Stimulated activated CD4-positive, alpha-beta T cell treated with anti-CD3 and anti-CD28 coated beads, Interleukin-1b, Interleukin-23, amount 100 ng/mL, for 4 hours (primary cell): ENCODE measurements at places on chromosomes 3 and 15.

GRCh38 chr15:44096596-44096995, 98.5 kb downstream of the FRMD5 start:
- DNase-seq, result no peak

- no peak for DNase-seq
Measured at GRCh38 chr15:78997981-78998499, 53.2 kb upstream of the CTSH start.

DNA sequence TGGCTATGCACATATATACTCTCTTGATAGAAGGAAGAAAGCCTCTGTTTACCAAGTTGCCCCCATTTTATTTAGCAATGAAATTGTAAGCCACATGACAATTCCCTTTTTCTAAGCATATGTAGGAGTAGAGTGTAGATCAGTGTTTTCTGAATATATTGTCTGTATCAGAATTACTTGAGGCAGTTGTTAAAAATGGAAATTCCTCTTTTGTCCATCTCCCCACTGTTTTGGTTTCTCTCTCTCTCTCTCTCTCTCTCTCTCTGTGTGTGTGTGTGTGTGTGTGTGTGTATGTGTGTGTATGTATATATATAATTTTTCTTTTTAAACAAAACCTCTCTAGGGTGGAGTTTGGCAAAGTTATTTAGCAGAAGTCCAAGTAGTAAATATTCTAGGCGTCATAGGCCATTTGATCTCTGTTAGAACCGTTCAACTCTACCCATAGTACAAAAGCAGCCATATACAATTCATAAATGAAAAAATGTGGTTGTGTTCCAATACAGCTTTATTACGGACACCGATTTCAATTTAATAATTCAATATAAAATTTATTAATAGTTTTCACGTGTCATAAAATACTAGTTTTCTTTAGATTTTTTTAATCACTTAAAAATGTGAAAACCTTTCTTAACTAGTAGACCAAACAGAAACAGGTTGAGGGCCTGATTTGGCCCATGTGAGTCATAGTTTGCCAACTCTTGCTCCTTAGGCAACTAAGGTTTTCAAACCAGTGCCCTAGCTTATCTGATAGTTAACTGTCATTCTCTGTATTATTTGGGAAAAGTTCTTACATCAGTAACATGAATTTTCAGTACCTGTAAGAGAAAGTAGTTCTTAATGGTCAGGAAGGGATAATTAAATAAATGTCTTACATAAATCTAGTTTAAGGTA, 39.8 kb downstream of the UBE2E1 start:
- no peak for DNase-seq

DNA sequence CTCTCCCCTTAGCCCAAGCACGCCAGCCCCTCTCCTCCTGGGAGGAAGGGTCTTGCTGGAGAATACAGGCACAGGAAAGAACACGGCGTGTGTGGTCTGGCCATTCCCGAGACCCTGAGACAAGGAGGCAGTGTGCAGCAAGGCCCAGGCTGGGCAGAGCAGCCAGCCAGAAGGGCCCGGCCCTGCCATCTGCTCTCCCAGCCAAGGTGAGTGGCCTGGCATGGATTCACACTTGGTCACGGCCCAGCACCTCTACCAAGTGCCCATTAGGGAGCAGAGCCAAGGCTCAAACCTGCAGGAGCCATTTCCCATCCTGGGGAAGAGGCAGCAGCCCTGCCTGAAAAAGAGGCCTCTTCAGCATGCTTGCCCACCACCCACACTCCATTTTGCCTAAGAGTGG, 28.6 kb downstream of the MEGF11 start:
- no peak for DNase-seq

GRCh38 chr15:89096664-89097063, 8.4 kb downstream of the ABHD2 start:
- DNase-seq, result no peak

GRCh38 chr3:33419948-33420347, 20.3 kb downstream of the UBP1 start:
- no peak for DNase-seq

- DNase-seq, result no peak
Measured at GRCh38 chr15:100147828-100148227, 193.9 kb downstream of the ADAMTS17 start.

GRCh38 chr3:155690921-155691320, 54.0 kb downstream of the PLCH1 start:
- DNase-seq, result no peak

- DNase-seq, result no peak
Measured at GRCh38 chr3:106299300-106300098, 430.7 kb upstream of the CBLB start.

DNA sequence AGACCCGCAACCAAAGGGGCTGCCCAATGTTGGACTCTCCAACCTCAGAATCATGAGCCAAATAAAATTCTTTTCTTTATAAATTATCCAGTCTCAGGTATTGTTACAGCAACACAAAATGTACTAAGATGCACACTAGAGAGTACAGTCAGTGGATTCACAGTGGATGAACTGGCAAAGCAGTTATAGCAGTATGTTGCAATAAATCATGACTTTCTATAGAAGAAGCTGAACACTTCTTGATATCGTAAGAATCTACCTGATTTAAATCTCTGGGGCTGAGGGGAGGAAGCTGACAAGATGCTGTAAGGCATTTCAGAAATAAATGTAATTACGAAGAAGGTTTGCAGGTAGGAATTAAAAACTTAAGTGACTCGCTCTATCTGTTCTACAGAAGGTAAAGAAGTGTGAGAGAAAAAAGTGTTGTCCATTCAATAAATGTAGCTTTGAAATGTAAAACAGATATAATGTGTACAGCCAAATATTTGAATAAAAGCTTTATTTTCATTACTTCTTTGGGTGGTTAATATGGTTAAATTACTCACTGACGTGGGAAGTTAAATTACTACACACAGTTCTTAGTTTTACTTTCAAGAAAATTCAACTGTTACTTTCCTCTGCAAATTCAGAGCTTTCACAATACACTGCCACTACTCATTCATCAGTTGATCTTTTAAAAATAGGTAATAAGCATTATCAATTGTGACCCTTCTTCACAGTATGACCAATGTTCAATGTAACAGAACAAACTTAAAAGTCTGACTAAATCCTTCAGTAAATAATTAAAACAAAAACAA, 439.1 kb downstream of the SHQ1 start:
- no peak for DNase-seq

- no peak for DNase-seq
Measured at GRCh38 chr3:36933540-36934296, 11.1 kb downstream of the TRANK1 start.

DNA sequence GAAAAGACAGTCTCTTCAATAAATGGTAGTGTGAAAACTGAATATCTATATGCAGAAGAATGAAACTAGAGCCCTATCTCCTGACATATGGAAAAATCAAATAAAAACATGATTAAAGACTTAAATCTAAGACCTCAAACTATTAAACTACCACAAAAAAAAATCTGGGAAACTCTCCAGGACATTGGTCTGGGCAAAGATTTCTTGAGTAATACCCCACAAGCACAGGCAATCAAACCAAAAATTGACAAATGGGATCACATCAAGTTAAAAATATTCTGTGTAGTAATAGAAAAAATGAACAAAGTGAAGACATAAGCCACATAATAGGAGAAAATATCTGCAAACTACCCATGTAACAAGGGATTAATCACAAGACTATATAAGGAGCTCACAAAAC, 286.4 kb downstream of the TBC1D5 start:
- DNase-seq, result no peak

DNA sequence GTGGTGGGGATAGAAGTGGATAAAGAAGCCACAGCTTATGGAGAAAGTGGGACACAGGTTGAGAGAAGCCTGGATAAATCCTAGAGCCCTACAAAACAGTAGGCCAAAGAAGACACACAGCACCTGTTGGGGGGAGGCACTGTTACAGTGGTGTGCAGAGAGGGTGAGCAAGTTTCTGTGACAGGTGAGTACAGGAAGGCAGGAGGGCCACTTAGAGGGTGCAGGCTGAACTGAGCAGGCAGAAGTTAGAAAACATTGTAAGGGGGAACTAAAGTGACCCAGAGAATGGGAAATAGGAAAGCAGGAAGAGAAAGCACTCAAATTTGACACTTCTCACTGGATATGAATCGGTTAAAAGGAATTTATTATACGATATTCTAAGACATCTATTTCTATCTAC, 146.1 kb upstream of the TMCO5A start:
- no peak for DNase-seq

- no peak for DNase-seq
Measured at GRCh38 chr3:94311651-94312050, 248.8 kb downstream of the NSUN3 start.

DNA sequence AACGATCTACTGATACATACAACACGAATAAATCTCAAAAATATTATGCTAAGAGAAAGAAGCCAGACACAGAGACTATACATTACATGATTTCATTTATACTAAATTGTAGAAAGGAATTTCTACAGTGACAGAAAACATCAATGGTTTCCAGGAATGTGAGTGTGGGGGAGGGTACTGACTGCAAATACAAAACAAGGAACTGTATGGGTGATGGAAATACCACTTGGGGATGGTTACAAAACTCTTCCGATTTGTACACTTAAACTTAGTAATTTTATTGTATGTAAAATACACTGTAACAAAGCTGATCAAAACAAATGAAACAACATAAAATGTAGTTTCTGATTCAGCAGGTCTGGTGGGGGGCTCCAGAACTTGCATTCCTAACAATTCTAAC, 45.8 kb upstream of the IP6K2 start:
- no peak for DNase-seq

DNA sequence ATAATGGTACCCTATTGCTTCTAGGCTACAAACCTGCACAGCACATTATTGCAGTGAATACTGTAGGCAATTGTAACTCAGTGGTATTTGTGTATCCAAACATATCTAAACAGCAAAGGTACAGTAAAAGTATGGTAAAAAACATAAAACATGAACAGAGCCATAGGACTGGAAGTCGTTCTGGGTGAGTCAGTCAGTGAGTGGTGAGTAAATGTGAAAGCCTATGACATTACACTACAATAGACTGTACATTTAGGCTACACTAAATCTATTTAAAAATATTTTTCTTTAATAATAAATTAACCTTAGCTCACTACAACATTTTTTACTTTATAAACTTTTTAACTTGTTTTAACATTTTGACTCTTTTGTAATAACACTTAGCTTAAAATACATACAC, 21.3 kb downstream of the RAB6B start:
- no peak for DNase-seq

GRCh38 chr3:147518465-147518864, 109.3 kb downstream of the ZIC1 start:
- no peak for DNase-seq

DNA sequence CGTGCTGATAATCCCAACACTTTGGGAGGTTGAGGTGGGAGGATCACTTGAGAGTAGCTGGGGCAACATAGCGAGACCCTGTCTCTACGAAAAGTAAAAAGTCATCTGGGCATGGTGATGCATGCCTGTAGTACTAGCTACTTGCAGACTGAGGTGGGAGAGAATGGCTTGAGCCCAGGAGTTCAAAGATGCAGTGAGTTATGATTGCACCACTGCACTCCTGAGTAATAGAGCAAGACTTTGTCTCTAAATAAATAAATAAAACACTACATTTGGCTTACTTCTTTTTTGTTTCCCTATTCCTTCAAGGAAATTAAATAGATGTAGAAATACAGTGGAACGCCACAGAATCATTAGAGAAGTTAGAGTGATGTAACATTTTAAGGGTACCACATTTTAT, 20.1 kb upstream of the LDHAL6B start:
- DNase-seq, result no peak
